Omental fat pad (tissue), 4 donors: ENCODE measurements at places on chromosomes 7 and 10. TPM values are rescaled to one million over a fixed set of nuclear protein-coding genes. Genes with fewer than 3 reads are reported as not detected.

DNA sequence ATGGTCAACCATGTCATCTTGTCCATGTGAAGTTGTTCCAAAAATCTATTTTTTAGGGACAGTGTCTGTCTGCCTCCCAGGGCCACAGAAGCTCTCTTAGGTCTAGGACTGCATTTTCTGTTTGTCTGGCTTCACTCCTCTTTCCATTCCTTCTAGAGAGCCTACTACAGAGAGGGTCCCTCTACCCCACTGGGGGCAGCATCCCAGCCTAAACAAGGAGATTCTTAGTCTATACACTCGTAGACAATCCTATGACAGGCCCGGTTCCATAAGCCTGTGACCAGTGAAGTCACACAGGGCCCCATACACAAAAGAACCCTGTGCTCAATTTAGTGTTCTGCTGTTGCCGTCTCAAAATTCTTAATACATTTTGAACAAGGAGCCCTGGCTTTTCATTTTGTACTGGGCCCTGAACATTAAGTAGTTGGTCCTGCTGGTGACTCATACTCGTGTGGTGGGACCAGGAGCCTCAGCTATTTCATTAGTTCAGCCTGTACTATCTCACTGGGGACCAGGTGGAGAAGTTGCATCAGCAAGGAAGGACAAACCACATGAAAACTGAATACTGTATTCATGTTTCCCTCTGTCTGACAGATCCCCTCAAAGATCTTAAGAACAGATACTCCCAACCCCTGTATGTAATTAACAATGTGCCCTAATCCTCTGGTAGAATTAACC is 23.5 kb upstream of the FAM180A start:
- no peak for DNase-seq

DNA sequence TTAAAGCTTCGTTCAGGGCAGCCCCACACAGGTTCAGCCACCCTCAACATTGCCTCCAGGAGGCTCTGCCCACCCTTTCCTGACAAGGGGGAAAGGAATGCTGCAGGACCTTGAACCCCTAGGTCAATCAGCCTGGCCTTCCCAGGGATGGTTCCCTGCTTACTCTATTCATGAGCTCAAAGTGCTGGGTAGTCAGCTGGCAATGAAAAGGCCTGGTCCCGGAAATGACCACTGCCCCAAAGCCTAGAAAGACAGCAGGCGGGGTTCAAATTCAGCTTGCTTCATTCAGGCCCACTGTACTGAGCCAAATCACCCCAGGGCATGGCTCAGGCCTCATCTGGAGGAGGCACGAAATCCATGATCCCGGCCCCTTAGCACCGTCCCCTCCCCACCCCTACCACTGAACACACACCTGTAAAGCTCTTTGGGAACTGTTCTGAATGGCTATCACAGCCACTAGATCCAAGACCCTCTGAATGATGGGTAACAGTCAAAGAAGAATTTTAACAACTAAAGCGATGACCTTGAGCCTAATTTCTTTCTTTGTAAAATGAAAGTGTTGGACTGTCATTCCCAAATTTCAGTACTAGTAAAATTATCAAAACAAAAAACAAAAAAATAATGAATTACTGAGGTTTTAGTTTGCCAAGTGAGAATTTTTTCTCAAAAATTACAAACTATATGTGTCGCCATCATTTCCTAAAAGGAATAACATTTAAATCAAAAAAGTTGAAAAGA is 1.0 kb downstream of the URGCP start:
- peak; percentile 27 for DNase-seq

DNA sequence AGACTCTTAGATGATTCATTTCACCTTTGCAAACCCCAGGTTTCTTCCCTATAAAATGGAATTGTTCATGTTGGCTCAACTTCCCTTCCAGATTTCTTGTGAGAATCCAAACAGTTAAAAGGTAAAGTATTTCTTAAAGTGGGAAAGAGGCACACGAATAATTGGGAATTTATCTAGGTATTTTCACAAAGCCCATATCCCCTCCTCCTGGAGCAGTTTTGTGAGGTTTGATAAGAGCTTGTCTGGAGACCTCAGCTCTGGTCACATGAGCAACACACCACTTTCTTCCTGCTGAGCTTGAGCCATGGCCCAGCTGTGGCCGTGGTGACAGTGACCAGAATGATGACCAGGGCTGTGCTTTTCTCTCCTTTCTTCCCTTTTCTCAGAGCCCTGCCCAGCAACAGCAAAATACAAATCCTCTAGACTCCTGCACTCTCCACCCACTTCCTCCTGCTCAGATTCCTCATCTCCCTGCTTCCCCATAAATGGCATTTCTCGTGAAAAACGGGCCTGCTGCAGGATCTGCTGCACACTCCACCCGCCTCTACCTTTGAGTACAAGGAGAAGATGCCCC is 87.7 kb downstream of the PIK3CG start:
- DNase-seq, result no peak

DNA sequence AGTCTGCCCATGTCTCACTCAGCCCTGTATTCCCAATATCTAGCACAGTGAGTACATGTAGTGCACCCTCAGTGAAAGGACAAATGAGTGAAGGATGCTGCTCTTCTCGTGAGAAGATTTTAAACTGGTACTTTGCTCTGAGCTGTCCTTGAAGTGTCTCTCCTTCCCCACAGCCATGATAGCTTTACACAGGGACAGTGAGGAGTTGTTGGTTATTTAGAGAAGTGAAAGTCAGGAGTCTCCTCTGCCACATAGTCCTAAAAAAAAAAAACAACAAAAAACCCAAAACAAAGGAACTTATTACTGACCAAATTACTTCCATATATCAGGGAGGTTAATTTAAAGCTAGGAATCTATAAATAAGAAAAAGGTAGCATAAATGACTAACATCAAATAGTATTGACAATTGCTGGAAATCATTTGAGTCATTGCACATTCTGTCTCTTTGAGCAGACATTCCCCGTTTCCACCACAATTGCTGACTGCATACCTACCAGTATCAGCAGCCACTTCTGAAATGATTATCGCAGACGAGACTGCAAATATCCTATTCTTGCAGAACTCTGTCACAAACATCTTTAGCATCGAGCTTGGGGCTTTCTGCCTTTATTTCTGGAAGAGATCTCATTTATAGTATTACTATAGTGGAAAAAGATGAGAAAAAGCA is 202.1 kb downstream of the PTEN start:
- no peak for DNase-seq

DNA sequence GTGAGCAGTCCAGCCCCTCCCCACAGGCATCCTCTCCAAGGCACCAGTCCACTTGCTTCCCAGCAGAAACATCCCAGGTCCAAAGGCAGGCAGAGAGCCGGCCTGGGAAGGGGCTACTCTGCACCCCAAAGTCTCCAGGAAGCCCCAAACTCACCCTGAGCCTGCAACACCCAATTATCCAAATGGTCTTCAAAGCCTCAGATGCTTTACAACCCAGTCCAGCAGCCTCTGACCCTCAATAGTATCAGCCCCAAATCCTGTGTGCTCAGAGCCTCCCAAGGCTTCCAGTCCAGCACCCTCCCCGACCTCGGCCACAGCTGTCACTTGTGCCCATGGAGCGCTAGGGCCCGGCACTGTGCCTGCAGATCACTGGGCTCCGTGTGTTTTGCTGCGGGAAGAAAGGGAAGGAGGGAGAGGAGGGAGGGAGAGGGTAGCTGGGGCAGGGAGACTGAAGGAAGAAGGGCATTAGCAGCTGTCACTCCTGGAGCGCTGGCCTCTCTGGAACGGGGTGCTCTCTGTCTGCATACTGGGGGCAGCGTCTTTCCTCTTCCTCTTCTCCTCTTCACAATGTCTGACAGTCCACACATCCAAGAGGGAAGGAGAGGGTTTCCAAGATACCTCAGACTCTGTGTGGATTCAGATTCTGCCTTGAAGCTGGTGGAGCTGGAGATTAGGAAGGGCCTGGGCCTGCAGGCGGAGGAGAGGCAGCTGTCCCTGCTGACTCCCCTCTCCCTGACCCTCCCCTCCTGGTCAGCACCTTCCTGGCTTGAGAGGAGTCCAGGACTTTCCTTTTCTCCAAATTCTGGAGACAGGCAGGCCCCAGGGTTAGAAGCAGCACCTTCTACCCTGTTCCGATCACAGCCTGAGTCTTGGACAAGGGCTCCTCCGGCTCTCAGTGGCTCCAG is 13.2 kb downstream of the CALML5 start:
- DNase-seq, result no peak

DNA sequence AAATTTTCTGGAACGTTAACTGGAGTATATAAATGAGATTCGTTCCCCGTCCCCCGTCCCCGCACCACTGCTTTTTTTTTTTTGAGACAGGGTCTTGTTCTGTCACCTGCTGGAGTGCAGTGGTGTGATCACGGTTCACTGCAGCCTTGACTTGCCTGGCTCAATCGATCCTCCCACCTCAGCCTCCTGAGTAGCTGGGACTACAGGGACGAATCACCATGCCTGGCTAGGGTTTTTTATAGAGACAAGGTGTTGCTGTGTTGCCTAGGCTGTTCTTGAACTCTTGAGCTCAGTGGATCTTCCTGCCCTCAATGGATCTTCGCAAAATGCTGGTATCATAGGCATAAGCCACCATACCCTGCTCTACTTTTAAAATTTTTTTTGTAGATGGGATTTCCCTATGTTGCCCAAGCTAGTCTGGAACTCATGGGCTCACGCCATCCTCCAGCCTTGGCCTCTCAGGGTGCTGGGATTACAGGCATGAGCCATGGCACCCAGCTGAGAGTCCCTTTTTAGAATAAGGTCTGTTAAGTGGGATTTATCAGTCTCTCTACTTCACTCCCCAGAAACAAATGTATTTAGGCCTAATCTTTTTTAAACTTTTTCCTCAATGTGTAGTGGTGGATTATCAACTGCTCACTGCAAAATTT is 122.9 kb downstream of the LYZL1 start:
- no peak for DNase-seq

DNA sequence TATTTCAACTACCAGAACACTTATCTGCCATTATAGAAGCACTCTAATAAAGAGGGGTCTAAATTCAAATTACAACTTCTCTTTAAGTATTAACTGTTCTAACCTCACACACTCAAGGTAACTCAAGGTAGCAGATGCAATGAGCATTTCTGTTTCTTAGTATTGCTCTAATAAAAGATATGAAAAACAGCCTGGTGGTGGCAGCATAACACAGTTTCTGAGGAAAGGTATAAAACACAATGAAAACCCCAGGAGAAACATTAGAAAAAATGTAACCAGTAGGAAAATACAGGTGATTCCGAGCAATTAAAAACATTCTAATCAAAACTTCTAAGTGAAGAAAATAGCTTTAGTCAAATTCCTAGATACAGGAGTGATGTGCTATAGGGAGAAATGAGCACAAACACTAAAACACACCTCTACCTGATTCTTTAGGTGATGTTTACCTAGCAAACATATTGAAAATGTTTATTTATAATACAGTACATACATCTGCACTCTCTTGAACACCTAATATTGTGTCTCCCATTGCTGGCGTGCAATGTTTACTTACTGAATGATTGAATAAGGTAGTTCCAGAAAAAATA is 3.5 kb downstream of the MKRN1 start:
- DNase-seq, result no peak

GRCh38 chr7:33459340-33459751 is 330.0 kb downstream of the BBS9 start:
- DNase-seq, result no peak

OR2A5 gene
- total RNA-seq, result not detected

ELN gene
- total RNA-seq, result 63.3 TPM

SEMA4G gene
- total RNA-seq, result 0.72 TPM

NKX2-3 gene
- 1.1 TPM for total RNA-seq

CD36 gene
- total RNA-seq, result 2,312 TPM
